ENCODE measurements at places on chromosomes 6 and 20. TPM values are rescaled to one million over a fixed set of nuclear protein-coding genes. Genes with fewer than 3 reads are reported as not detected.

- DNase-seq = no peak
Observed at GRCh38 chr6:124679387-124679786, 282.9 kb upstream of the RNF217 start.

- DNase-seq = no peak
Observed at GRCh38 chr6:117441824-117442264, 16.1 kb upstream of the ROS1 start.

Gene FUCA2
- total RNA-seq = 42.3 TPM

- DNase-seq = no peak
Observed at GRCh38 chr6:136411025-136411325, 121.3 kb upstream of the BCLAF1 start.

Gene TRIM31
- not detected for total RNA-seq

DNA sequence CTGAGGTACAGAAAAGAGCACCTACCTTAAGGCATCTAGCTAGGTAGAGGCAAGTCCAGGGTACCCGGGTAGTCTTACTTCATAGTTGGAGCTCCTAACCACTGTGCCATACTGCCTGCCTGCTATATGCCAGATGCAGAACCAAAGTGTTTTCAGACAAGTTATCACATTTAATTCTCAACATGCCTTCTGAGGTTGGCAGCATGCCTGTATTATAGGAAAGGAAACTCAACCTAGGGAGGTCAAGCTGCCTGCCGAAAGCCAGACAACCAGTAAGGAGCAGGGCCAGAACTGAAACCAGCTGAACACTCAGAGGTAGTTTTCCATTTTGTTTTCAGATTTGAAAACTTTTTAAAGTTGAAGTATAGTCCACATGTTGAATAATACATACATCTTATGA, 5.4 kb downstream of the CTNNBL1 start:
- no peak for DNase-seq

Gene PNPLA1
- total RNA-seq = not detected

Gene ADGRG6
- 22.5 TPM for total RNA-seq

Gene PRSS16
- 17.6 TPM for total RNA-seq

Gene CITED2
- total RNA-seq = 103 TPM

DNA sequence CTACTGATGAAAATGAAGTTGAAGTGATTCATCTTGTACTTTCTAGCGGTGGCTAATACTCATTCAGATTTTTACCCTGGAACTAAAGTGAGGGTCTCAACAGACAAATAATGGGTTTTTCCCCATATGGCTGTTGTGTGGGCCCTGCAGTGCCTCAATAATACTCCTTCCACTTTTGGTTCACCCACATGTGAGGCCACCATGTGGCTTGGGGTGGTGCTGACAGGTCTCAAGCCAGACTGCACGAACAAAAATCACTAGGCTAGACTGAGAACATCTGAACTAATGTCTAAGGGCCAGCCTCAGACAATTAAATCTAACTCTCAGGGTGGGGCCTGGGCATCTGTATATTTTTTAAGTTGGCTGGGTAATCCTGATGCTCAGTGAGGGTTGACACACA, 7.9 kb upstream of the COL12A1 start:
- DNase-seq = no peak

Gene TMEM244
- not detected for total RNA-seq

- DNase-seq = no peak
Observed at GRCh38 chr6:104183816-104184435, 675.8 kb downstream of the HACE1 start.

DNA sequence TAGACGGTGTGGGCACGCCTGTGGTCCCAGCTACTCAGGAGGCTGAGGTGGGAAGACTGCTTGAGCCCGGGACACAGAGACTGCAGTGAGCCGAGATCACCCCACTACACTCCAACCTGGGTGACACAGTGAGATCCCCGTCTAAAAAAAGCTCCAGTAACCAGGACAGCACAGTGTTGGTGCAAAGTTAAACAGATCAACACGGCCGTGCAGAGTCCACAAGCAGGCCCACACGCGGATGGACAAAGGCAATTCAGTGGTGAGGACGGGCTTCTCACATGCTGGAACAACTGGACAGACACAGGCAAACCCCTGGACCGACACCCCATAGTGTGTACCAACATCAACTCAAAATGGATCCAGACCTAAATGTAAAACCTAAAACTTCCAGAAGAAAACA, 41.7 kb downstream of the TAF4 start:
- no peak for DNase-seq

- DNase-seq = no peak
Observed at GRCh38 chr6:46267515-46267914, 96.7 kb upstream of the ENPP5 start.

DNA sequence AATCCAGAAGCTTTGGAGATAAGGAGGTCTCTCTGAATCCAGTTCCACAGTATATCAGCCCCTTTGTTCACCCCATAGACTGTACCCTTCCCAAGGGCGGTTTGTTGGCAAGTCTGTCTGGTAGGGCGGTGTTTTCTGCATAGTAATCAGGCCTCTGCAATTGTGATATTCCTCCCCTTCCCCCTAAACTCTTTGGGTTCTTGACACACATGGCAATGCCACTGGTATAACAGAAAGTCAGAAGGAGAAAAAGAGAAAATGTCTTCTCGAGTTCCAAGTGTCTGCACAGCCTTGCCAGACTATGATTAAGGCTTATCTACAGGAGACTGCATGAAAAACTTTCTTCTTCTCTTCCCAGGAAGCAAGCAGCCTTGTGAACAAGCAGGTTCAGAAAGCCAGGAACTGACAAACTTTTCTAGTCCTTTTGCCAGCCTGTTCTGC, 45.6 kb downstream of the FOXO3 start:
- DNase-seq = no peak

Gene GABRR1
- not detected for total RNA-seq

- no peak for DNase-seq
Observed at GRCh38 chr20:48532028-48532427, 295.8 kb downstream of the PREX1 start.

Gene RTN4IP1
- 4.4 TPM for total RNA-seq

DNA sequence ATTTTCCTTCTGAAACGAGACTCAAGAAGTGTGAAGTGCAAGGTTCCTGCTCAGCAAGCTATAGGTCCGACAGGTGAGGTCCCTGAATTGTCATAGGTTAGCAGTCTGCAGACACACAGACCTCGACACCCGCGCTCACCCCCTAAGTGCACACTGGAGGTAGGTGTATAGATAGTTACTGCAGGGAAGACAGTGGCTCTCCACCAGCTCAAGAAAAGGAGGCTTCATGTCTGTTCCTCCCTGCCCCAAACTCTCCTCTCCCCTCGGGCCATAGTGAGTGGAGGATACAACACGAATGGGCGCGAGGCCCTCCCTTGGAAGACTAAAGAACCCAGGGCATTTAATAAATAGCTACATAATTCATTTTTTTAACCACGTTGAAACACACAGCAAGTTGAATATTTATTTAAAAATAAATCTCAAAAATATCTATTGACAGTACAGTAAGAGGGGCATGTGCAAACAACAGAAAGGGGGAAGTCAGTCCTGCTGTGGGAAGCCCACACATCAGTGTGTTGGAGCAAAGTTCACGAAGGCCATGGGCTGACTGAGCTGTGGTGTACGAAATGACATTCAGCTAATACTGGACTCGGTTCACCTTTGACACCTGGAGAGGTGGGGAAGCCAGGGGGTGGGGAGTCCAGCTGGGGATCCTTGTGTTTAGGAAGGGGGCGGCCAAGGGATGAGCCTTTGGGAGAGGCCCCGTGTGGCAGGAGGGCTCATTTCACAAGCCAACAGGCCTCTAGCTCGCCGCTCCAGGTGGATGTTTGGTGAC, 10.7 kb downstream of the SPATA2 start:
- DNase-seq = no peak

Gene DEF6
- total RNA-seq = 14.9 TPM

DNA sequence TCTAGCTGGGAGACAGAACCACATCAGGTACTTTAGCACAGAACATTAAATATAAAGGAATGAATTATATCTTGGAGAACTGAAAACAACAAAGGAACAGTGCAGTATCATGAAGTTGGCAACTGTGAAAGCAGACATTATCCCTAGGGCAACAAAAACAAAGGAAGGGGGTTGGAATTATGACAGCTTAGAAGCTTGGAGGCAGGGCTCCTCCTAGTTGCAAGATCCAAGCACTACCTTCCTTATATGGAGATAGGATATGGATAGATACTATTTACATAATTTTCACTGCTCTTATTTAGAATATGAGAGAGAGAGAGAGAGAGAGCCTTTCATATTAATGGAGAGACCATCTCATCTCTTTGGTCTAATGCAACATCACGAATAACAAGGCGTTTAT, 27.0 kb downstream of the TMEM14A start:
- no peak for DNase-seq

DNA sequence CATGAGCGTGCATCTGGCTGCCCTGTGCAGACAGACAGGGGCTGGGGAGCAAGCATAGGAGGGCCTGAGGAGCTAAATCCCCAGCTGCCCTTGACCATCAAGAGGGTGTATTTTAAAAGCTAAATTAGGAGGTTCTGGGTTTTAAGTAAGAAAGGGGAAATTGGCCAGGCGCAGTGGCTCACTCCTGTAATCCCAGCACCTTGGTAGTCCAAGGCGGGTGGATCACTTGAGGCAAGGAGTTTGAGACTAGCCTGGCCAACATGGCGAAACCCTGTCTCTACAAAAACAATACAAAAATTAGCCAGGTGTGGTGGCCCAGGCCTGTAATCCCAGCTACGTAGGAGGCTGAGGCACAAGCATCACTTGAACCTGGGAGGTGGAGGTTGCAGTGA, 27.8 kb downstream of the SERPINB6 start:
- DNase-seq = no peak

DNA sequence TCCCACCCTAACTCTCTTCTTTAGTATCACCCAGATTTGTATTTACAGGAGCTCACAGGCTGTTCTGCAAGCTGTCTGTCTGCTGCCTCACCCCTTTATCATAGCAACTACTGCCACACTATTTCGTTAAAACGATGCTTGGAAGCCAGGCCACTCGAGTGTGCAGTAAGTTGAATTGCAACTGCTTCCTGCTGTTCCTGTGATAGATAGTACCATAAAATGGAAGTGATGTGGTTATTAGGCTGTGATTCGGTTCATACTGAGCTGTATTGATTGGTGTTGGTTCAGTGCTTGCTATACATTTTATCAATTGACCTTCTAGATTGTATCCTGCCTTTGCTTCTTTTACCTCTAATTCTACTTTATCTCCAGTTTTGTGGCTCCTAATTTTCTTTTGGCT, 325.4 kb downstream of the RNF144B start:
- DNase-seq = no peak

- no peak for DNase-seq
Observed at GRCh38 chr6:81084776-81085430, 667.6 kb downstream of the TENT5A start.

DNA sequence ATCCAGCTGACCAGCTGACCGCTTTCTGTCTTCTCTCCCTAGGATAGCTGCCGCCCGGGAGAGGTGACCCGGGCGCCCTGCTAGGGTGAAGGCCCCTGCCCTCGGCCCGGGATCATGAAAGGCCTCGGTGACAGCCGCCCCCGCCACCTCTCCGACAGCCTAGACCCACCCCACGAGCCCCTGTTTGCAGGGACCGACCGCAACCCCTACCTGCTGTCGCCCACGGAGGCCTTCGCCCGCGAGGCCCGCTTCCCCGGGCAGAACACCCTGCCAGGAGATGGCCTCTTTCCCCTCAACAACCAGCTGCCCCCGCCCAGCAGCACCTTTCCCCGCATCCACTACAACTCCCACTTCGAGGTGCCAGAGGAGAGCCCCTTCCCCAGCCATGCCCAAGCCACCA, 109.7 kb upstream of the MYL9 start:
- no peak for DNase-seq

Gene SLC24A3
- total RNA-seq = 8.1 TPM

- no peak for DNase-seq
Observed at GRCh38 chr6:53630533-53631226, 34.9 kb downstream of the KLHL31 start.

DNA sequence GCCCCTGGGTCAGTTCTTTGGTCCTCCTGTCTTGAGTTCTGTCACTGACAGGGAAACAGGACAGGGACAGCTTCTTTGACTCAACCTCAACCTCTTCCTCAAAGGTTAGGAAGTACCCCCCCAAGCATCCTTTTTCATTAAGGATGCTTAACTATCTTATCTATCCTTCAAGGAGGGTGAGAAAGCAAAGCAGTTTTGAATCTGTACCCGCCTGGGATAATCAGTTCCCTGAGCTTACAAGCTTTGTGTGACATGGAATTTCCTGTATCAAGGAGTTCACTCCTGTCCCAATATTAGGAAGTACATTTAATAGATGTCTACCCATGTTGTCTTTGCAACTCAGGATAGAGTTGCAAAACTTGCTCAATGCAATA, 31.1 kb upstream of the PIM1 start:
- DNase-seq = no peak

Gene AURKA
- not detected for total RNA-seq

DNA sequence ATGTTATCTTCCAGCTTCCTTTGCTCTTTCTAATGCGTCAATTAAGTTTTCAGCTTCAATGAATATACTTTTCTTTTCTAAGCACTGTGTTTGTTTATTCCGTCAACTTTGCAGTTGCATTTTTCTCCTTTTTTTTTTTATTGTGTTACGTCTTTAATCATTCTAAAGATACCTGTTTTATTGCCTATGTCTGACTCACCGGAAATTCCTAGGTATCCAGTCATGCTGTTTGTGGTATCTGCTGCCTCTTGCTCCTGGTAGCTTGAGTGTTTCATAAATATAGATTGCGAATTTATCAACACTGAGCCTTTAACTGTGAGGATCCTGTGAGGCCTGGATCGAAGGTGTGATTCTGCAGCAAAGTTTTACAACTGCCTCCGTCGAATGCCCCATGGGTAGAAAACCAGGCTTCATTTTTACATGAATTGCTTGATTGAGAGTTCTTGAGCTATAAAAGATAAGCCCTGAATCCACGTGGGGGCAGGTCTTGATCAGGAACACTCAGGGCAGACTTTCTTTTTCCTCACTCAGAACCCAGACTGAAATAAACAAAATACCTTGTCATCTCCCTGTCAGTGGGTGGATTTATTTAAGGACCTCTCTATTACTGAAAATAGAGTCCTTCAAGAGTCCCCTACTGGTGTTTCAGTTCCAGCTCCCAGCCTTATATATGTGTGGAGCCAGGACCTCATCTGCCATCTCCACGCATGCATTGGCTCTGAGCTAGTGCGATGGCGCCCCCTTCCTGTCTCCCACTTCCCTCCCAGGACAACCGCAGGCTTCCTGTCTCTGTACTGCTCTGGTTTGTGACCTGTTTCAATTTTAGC, 60.1 kb upstream of the LRRC1 start:
- peak; percentile 62 for DNase-seq

DNA sequence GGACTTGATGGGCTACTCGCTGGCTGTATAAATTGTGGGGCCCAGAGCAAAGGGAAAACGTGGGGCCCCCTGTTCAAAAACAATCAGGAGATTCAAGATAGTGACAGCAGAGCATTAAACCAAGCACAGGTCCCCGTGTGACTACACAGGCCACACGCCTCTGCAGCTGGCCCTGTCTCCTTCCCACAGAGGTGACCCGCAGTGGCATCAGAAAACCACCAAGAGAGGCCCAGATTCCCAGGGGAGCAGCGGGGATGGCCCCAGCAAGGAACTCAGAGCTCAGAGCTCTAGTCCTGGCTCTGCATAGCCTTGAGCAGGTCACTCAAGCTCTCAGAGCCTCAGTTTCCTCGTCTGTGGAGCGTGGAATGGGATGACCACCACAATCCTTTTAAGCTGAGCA, 57.6 kb downstream of the CPNE5 start:
- DNase-seq = no peak

Data from upper lobe of left lung (tissue), 6 donors.